Motor neuron (in vitro differentiated cells): ENCODE measurements at places on chromosomes 2 and 18. TPM values are rescaled to one million over a fixed set of nuclear protein-coding genes. Genes with fewer than 3 reads are reported as not detected.
A peak's percentile ranks its signal among the peaks of the same experiment; 100 is the strongest.

- ATAC-seq: no peak
Observed at GRCh38 chr2:20281876-20282275, 56.9 kb upstream of the SDC1 start.

DNA sequence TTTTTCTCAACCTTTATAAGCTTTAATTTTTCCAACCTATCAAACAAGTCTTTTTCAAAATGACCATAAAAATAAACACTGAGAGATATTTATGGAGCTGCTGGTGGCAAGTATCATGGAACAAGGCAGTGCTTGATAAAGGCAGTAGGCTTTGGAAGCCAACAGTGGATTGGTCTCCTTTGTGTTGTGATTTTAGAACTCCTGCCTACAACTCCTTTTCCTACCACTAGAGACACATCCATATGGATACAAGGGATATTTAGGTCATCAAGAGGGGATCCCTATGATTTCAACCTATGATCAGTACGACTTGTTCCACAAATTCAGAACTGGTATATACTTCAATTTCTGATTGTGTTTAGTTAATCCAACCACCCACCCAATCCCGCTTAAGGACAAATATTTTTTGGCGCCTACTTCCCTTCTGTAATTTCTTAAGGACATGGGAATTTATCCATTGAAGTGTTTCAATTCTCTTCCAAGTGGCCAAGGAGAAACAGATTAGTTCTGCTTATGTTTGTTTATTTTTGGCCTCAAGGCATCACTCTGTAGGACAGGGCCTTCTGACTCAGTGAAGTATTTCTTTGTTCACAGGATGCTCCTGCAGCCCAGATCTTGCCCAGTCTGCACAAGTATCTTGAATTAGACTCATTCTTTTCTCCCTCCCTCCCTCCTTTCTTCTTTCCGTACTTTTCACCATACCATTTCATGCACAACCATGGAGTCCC is 2119.6 kb upstream of the PIK3C3 start:
- no peak for ATAC-seq

The ZNF385B gene
- 0.14 and 0.47 TPM in 2 replicates for total RNA-seq

GRCh38 chr2:137964066-137964858 is at the start of gene HNMT:
TSS of gene HNMT (plus strand) at chr2:137964473. CDS start at chr2:137964492, 19 bp downstream.
- ATAC-seq: peak; percentile 93

The CYRIA gene
- total RNA-seq: 12.1 and 12.9 TPM in 2 replicates

DNA sequence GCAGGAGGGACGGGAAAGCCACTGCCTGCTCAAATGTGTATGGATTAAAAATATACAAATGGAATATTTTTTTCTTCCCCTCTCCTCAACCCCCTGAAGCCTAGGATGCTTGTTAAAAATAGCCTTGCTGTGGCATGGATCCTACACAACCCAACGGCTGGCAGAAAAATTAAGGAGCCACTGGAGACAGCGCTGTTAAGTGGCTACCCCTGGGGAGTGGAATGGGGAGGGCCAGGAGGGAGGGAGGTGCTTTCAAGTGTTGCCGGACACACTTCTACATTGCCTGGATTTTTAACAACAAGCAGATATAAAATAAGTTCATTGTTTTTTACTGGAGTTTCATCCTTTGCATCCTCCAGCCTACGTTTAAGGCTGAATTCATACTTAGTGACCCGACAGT is 66.6 kb downstream of the ZBTB7C start:
- no peak for ATAC-seq

- ATAC-seq: peak; percentile 74
Observed at GRCh38 chr2:66432801-66433694, 1.9 kb upstream of the MEIS1 start.

The ASTL gene
- not detected in 2 replicates for total RNA-seq

- peak; percentile 72 for ATAC-seq
Observed at GRCh38 chr2:233209533-233210171, 41.8 kb upstream of the ATG16L1 start.

- no peak for ATAC-seq
Observed at GRCh38 chr2:237438080-237438940, 24.3 kb upstream of the COL6A3 start.

- no peak for ATAC-seq
Observed at GRCh38 chr18:9804517-9805104, 81.2 kb upstream of the TXNDC2 start.

The RFTN2 gene
- 1.4 and 2.8 TPM in 2 replicates for total RNA-seq

GRCh38 chr2:86542814-86543213 is 20.4 kb downstream of the CHMP3 start:
- ATAC-seq: no peak

DNA sequence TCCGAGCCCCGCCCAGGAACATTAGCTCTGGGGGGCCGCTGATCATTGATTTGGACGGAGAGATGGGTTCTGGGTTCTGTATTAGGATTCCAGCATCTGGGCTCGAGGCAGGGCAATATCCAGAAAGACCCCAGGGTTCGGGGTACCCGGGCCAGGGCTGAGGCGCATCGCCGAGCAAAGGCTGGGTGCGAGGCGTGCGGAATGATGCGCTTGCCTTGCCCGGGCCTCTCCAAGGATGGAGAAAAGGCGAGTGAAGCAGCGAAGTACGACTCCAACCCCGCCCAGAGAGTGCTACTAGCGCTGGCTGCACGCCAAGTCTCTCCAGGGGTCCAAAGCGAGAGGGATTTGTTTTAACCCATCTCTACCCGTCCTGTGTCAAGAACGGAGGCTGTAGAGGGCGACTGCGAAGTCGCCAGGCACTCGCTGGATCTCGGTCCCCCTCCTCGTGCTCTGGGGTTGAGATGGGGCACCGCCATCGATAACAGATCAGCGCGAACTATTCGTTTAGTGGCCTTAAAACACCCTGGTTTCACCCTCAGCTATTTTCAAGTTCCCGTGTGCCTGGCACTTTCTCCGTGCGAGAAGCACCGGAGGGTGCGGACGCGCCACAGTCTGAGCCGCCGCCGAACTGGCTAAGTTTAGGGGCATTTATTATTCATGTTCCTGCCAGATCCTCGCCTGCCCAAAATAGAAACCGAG is 1.9 kb downstream of the ADCYAP1 start:
- no peak for ATAC-seq

DNA sequence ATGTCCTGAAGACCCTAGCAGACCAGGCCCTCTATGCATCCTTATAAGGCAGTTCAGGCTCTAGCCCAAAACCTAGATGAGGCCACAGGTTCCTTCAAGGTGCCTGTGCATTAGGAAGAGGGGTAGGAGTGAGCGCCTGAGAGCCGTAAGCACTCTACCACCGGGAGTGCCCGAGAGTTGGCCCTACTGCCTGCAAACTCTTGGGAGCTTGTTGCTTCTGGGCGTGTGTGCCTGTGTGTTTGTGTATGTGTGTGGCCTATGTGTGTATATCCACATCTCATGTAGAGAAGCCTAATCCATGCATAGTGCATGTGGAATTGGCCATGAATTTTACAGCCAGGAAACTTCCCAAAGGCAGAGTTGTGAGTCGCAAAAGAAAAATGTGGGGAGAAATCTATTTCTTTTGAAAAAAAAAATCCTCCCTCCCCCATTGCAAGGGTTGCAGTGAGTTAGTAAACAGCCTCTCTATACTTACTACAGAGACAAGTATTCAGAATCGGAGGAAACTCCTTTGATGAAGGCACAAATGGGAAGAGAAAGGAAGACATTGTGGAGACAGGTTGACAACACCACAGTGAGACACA is 96.8 kb downstream of the ADD2 start:
- no peak for ATAC-seq

The HOXD4 gene
- 22.5 and 24.5 TPM in 2 replicates for total RNA-seq
